ENCODE measurements at places on chromosomes 13 and 19.

DNA sequence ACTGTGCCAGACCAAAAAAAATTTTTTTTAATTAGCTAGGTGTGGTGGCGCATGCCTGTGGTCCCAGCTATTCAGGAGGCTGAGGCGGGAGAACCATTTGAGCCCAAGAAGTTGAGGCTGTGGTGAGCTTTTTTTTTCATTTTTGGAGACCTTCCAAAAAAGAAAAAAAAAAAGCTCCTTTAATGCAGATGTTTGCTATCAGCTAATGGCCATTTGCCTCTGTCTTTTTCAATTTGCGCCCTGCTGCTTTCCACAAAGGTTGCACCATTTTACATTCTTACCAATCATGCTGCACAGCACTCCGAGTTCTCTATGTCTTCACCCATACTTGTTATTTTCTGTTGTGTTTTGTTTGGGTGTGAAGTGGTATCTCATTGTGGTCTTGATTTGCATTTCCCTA, 15.6 kb upstream of the SMARCA4 start:
- DNase-seq = no peak

DNA sequence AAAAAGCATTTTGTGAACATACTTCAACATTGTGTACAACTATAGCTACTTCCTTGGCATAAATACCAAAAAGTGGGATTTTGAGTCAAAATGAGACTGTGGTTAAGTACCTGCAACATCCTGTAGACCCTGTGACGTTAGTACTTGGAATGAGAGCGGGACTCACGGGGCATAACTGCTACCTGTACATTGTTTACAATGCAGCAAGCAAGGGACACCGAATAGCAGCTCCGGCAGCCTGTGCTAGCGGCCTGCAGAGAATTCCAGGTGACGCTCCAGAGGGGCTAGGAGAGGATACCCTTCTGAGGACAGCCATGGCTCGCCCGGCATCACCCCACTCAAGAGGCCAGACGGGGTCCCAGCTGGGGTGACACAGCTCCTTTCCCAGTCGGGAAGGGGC, 824 bp upstream of the ZNF331 start:
- DNase-seq = no peak

GRCh38 chr19:42272989-42273406, 3.9 kb downstream of the CIC start:
- DNase-seq = no peak

- no peak for DNase-seq
Measured at GRCh38 chr13:51524829-51525566, 59.3 kb upstream of the WDFY2 start.

DNA sequence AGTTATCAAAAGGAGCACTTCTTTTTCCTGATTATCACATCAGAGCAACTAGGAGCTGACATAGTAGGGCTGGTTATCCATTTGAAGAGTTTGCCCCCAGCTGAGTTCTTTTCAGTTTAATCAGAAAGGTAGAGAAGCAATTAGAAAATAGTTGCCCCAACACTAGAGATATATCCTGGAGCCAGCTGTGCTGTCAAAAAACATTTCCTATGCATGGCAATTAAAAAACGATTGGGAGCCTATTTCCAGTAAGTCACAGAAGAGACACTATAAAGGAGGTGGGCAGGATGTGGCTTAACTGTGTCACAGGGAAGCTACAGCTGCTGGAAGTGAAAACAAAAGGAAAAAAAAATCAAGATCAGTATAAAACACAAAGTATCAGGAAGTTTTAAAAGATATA, 155.7 kb upstream of the SLITRK1 start:
- no peak for DNase-seq

DNA sequence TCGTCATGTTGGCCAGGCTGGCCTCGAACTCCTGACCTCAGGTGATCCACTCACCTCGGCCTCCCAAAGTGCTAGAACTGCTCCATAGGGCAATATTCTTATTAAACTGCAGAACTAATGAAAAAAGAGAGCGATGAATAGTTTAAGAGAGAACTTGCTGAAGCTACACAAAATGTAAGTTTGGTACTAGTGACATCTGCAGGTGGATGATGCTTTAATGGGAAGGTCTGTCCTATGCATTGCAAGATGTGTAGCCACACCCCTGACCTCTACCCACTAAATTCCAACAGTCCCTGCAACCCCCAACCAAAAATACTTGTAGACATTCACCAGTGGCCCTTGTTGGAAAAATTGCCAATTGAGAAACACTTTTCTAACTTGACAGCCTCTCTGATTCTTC, 117.8 kb downstream of the NALCN start:
- no peak for DNase-seq

DNA sequence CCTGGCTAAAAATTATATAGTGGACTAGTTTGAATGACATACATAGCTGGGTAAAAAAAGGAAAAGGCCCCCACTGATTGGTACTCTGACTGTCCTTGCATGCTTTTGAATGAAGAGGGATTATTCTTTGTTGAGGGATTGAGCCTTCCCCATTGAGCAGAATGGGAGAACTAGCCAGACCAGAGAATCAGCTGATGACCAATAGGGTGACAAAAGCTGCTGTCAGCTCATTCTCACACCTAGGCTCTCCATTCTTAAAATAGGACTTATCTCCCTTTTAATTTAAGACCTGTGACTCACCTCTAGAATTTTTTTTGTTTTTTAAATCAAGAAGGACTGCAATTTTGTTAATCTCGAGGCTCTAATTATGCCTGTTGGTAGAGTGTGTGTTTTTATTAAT, 79.3 kb downstream of the CRYL1 start:
- DNase-seq = no peak

- DNase-seq = no peak
Measured at GRCh38 chr19:35556846-35557538, 6.5 kb downstream of the ATP4A start.

DNA sequence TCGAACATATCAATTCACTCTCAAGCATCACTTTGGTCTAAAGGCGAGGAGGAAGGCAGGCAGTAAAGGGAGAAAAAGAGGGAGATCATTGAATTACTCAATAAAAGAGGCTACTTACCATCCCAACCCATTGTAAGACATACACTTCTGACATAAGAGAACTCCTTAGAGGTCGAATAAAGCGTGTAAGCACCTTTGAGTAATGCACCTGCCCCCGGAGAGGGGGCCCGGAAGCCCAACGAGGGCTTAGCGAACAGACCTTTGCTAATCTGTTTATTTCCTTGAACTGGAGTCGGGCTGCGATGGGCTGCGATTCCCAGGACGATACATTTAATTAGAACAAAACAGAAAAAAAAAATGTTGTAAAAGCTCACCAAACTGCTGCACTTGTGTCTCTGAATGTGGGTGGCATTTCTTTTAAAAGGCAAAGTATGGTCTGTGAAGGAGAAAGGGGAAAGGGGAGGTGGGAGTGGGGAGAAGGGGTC, 3.0 kb downstream of the ZC3H4 start:
- DNase-seq = no peak

GRCh38 chr19:39436350-39436716, 584 bp upstream of the RPS16 start:
- DNase-seq = no peak

DNA sequence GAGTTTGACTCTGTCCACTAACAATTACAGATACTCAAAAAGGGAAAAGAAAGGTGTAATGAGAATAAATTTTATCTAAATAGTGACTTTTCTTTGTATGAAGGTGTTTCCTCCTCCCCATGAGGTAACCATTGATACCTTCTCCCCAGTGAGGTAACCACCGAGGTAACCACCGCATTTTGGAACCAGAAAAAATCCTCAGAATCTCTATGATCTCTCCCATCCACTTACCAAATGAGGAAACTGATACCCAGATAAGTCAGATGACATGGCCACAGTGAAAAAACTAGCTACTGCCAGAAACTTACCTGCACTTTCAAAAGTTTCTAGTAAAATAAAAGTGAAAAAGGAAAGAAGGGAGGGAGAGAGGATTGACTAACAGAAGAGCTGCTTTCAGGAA, 124.0 kb upstream of the FNDC3A start:
- DNase-seq = no peak

DNA sequence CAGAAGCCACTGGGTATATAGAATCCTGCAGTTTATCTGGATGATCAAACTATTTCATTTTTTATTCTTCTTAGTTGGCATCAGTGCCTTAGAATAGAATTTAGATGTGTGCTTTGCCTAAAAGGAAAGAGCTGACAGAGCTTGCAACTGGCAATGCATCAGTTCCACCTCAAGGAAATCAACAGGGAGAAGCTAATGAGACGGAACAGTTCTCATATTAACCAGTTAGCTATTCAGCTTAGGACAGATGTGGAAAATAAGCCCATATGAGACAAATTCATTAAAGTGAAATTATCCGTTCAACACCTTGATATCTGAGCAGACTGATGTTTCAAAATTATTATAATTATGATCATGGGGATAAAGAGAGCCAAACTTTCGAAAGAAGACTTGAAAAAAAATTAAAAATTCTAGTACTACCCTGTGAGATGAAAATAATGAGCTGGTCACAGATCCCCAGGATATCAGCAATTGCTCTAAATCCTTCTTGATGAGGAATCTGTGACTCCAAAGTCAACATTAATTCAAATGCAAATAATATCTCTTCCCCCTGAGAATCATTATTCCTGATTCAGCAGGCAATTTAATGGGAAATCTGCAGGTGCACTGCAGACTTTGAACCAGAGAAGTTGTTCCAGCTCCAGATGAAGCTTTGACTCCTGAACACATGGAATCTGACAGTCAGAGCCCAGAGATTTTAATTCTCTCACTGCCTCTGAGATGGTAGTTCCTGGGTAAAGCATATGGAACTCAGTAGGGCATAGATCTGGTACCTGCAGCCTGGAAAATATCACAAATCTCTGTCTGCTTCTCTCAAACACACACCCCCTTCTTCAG, 486.8 kb downstream of the FOXO1 start:
- DNase-seq = no peak

GRCh38 chr13:30037306-30037705, 186.9 kb upstream of the UBL3 start:
- DNase-seq = no peak

DNA sequence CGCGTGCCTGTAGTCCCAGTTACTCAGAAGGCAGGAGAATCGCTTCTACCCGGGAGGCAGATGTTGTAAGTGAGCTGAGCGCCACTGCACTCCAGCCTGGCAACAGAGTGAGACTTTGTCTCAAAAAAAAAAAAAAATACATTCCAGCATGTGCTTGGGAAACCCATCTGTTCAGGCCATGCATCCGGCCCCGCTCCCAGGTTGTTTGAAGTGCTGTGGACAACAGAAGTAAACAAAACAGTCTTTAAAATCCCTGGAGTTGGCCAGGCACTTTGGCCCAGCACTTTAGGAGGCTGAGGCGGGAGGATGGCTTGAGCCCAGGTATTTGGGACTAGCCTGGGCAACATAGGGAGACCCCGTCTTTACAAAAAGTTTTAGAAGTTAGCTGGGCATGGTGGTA, 3.2 kb upstream of the PTPRS start:
- no peak for DNase-seq

DNA sequence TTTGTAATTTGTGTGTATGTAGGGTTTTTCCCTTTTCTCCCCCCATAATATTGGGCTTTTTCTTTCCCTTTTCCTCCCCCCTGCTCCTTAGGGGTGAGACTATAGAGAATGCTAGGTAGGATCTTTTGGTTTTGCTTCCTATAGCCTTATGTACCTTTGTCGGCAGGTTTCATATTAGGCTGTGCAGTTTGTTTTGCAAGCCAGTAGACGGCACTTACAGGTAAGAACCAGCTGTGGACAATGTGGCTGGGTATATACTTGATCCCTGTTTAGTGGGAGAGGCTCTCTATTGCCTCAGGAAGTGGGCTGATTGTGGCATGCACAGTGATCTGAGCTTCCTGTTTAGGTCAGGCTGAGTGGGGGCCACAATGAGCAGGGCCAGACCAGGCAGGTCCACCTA, 359.2 kb upstream of the OBI1 start:
- no peak for DNase-seq

DNA sequence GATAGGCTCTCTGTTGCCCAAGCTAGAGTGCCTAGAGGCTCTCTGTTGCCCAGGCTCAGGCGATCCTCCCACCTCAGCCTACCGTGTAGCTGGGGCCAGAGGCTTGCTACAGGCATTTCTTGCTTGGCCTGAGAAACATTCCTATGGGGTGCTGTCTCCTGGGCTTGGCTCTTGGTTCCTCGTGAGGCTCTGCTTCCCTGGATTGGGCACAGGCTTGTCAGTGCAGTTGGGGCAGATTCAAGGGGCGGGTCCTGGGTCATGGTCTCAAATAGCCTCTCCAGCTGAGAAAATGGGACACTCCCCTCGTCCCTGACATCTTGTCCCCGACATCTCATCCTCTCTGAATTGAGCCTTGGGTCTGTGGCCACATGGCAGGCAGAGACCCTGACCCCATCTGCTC, 4.9 kb downstream of the TSSK6 start:
- no peak for DNase-seq

- DNase-seq = no peak
Measured at GRCh38 chr19:55667958-55668357, 7.1 kb upstream of the EPN1 start.

DNA sequence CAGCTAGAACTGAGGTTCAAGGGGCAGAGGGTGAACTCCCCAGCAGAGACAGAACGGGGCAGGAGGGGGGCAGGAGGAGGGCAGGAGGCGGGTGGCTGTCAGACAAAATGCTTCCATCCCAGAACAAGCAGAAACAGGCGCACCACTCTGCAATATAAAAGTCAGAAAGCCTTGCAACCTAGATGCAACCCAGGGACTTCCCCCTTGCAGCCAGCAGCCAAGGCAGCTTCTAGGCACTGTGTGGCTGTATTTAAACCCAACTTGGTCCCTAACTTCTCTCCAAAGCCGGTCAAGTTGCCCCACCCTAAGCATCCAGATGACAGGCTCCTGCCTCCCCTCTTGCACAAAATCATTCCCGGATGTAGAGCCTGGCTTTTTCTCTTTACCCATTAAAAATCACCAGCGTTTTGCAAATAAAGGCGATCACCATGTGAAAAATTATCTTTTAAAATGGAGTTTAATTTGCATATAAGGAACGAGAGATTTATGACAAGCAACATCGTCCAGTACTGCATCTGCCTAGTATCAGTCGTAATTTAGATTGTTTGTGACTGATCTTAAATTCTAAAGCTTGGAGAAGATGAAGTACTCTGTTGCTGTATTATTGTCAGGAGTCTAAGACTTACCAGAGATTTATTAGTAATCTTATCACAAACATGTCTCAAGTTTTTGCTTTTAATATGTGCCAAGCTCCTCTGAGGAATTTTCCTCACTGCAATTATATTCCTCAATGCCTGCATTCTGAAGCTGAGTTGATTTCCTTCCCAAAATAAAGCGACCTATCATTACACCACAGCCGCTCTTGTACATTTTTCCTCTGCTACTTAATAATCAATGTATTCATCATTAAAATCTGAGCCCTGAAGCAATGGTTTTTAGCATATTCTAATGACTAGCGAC, 307.1 kb upstream of the ZNF507 start:
- no peak for DNase-seq
